ENCODE measurements at places on chromosomes 12 and 14.

DNA sequence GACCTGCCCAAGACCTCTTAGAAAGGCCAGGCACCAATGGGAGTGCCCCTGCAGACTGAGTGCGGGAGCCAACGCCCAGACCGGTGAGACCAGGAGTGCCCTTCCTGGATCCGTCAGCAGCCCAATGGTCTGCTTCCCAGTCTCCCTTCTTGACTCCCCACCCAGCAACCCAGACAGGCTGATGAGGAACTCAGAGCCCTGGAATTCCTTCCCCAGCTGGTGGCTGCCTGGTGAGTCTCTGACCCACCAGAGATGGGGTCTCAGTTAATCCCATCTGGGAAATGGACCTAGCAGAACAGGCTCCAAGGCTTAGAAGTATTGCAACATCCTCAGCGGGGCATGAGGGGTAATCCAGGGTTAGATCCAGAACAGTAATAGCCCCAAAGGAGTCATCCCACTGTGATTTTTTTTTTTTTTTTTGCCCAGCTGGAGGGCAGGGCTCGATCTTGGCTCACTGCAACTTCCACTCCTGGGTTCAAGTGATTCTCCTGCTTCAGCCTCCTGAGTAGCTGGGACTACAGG is 1.5 kb upstream of the RASAL1 start:
- DNase-seq, result no peak

DNA sequence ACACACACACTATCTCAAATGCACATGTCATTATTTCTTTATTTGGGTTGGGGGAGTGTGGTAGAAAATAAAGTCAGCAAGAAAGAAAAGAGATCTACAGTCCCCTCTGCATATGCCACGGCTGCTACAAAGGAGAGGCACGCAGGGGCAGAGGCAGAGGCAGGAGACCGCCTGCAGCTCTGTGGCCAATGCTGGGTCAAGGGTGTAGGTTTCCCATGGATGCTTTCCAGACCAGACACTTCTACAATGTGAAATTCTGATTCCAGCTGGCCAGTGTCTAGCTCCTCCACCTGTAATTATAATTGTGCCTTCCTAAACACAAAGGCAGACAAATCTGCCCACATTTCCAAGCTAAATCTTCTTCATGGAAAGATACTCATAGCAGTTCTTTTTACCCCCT is 19.2 kb downstream of the VPS37B start:
- DNase-seq, result no peak

DNA sequence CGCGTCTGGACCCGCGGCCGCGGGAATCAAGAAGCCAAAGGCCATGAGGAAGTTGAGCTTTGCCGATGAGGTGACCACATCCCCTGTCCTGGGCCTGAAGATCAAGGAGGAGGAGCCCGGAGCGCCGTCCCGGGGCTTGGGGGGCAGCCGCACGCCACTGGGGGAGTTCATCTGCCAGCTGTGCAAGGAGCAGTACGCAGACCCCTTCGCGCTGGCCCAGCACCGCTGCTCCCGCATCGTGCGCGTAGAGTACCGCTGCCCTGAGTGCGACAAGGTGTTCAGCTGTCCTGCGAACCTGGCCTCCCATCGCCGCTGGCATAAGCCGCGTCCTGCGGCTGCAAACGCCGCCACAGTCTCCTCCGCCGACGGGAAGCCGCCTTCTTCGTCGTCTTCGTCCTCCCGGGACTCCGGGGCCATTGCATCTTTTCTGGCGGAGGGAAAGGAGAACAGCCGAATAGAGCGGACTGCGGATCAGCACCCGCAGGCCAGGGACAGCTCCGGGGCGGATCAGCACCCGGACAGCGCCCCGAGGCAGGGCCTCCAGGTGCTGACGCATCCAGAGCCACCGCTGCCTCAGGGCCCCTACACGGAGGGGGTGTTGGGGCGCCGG is 1.0 kb downstream of the INSM2 start:
- no peak for DNase-seq

GRCh38 chr14:26216786-26217185 is 381.0 kb downstream of the NOVA1 start:
- DNase-seq, result no peak

DNA sequence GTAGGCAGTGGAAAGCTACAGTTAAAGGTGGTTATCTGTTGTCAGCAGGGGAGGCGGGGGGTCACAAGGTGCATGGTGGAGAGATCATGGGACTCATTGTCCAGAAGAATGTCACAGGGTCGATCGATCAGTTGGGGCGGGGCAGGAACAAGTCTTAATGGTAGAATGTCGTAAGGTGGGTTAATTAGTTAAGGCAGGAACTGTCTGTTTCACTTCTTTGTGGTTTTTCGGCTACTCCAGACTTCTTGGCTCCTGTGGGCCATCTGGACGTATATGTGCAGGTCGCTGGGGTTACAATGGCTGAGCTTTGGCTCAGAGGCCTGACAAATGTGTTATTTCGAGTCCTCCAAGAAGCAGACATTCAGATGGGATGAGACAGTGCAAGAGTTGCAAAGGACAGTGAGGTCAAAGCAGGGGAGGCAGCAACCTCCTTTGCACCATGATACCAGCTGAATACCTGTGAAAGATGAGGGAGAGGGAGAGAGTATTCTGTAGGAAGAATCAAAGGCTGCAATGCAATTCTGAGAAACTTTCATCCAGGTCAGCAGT is 246.9 kb upstream of the TMEM132C start:
- DNase-seq, result no peak

DNA sequence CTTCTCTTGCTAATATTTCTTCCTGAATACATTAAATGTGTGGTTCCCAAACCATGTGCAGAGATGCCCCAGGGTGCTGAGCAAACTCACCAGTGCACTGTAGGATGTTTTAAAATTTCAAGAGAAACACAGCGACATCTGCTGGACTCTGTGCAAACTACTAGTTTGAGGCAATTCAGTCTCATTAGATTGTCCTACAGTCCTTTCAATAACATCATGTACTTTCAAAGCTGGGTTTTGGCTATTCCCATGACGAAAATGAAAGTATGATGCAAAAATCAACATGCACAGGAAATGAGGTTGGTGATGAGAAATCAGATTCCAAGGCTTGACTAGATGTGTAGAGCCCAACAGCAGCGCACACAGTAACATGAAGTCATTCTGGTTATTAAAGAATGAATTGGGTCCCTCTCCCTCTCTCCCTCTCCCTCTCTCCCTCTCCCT is 66.3 kb downstream of the CLIP1 start:
- no peak for DNase-seq

GRCh38 chr12:24356240-24356804 is 406.9 kb upstream of the SOX5 start:
- no peak for DNase-seq

- no peak for DNase-seq
Observed at GRCh38 chr12:22598763-22599161, 26.2 kb upstream of the ETNK1 start.

- no peak for DNase-seq
Observed at GRCh38 chr12:132619071-132619385, 452 bp downstream of the P2RX2 start.

- no peak for DNase-seq
Observed at GRCh38 chr12:132285991-132286681, 43.3 kb downstream of the GALNT9 start.

- no peak for DNase-seq
Observed at GRCh38 chr12:52006726-52007157, at the start of gene TAMALIN. TAMALIN (plus strand) TSS chr12:52006946; CDS start chr12:52007020, 74 bp downstream.
